ENCODE measurements at places on chromosomes 6 and 20.

GRCh38 chr6:80480421-80481157 is 374.1 kb downstream of the BCKDHB start:
- DNase-seq: no peak

GRCh38 chr20:32189691-32190615 is 17.6 kb downstream of the PLAGL2 start:
- DNase-seq: peak; percentile 22

DNA sequence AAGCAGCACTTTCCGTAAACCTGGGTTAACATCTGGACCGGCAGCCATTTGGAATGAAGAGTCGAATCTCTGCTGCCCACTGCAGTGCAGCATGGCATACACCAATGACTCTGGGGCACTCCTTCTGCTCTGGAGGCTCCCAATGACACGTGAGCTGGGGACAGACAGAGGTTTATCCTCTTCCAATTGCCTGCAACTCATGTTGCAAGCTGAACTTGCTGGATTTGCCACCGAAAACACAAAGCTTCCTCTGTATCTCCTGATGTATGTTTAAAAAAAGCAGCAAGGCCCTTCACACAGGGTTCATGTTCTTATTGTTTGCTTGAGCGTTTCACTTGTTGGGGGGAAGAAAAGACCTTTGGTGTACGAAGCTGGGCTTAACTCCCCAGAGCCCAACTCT is 10.8 kb downstream of the NCOA5 start:
- DNase-seq: no peak

DNA sequence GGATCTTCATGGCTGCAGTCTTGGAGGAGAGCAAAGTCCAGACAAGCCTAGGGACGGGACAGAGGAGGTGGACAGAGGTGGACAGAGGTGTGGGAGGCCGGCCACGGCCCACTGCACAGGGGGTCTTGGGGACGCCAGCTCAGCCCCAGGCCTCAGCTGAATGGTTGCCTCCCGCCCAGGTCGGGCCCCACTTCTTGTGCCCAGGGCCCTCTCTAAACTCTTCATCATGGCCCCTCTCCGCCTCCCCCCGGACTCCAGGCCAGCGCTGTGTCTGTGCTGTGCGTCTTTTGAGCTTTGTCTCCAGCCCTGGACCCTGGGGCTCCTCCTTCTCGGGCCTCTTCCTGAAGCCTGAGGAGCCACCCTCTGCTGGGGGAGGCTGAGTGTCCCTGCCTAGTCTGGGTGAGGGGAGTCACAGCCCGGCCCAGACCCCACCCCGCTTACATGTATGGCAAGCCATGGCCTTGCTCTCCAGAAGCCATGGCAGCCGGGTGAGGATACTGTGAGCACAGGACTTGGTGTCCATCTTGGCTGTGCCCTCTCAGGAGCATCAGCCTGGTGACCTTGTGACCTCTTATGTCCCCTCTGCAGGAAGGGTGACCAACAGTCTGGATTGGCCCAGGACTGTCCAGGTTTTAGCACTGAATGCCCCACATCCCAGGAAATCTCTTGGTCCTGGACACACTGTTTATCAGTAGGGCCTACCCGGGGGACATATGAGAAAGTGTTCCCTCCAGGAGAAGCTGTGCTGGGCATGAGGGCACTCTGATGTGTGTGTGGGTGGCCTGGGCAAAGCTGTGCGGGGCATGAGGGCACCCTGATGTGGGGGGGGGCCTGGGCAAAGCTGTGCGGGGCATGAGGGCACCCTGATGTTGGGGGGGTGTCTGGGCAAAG is 9.4 kb upstream of the NPBWR2 start:
- DNase-seq: no peak

GRCh38 chr20:56004007-56004406 is 1.3 kb downstream of the CBLN4 start:
- DNase-seq: no peak

GRCh38 chr6:7886132-7886531 is 24.5 kb downstream of the TXNDC5 start:
- no peak for DNase-seq

GRCh38 chr6:6661684-6662083 is 73.2 kb downstream of the LY86 start:
- no peak for DNase-seq

GRCh38 chr6:168638468-168639271 is 197.7 kb downstream of the SMOC2 start:
- DNase-seq: no peak

GRCh38 chr6:78400076-78400475 is 467.3 kb upstream of the IRAK1BP1 start:
- no peak for DNase-seq

- no peak for DNase-seq
These were observed 7.4 kb downstream of the SMOC2 start for GRCh38 chr6:168448243-168448855.

DNA sequence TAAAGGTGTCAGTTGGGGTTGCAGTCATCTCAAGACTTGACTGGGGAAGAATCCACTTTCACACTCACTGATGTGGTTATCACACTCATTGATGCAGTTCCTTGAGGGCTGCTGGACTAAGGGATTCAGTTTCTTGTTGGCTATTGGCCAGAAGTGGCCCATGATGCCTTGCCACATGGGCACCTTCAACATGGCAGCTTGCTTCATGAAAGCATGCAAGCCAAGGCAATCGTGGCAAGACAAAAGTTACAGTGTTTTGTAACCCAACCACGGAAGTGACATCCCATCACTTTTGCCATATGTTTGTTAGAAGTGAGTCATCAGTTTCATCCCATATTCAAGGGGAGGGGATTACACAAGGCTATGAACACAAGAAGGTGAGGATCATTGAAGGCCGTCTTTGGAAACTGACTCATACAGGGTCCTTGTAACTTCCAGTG is 3.8 kb upstream of the RANBP9 start:
- DNase-seq: no peak

DNA sequence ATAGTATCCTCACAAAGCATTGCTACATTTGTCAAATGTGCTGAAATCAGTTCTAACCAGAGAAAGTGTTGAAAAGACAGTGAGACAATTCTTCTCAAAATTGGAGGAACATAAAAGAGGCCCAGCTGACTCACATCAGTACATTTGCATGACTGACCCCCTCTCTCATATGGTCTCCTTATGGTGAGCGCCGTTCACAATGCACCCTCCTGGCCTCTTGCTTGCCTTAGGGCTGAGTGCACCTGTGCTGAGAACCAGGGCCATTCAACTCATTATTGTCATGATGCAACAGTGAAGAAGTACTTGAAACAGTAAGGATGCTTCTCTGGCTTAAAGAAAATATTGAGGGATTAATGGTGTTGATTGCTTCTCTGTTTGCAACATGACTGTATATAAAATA is 375.2 kb upstream of the AGPAT4 start:
- no peak for DNase-seq

- no peak for DNase-seq
These were observed 472.3 kb downstream of the MMUT start for GRCh38 chr6:48990739-48991138.

DNA sequence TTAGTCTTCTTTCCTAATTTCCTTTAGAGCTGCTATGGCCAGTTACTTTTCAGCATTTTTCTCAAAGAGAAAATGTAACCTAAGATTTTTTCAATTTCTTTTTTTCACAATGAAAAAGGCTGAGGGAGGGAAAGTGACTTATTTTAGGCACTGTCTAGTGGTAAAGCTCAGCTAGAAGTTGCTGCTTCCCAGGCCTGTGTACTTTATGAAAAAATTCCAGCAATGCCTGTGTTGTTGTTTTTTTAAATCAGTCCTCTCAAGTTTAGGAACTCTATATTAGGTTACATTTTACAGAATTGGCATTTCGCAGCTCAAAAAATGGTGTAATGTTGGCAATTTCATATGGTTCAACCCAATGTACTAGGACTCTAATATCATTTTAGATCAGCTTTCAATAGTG is 269.6 kb downstream of the ARID1B start:
- no peak for DNase-seq

- DNase-seq: no peak
These were observed 425.3 kb downstream of the KIF16B start for GRCh38 chr20:16147916-16148315.

GRCh38 chr6:34891296-34891695 is 2.2 kb downstream of the ANKS1A start:
- DNase-seq: no peak

GRCh38 chr6:6788394-6789032 is 200.0 kb downstream of the LY86 start:
- no peak for DNase-seq

DNA sequence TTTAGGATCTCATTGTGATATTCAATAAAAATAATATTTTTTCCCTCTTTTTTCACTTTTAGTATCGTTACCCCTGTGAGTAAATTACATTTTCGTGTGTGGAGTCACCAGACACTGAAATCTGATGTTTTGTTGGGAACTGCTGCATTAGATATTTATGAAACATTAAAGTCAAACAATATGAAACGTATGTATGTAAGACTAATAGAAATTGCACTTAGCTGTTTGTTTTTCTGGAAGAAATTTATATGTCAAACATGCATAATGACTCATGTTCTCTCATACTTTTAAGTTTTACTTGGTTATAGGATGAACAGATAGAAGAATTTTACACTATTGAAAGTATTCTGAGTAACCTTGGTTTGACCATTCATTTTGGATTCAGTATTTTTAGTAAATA is 49.4 kb downstream of the ITCH start:
- DNase-seq: no peak

DNA sequence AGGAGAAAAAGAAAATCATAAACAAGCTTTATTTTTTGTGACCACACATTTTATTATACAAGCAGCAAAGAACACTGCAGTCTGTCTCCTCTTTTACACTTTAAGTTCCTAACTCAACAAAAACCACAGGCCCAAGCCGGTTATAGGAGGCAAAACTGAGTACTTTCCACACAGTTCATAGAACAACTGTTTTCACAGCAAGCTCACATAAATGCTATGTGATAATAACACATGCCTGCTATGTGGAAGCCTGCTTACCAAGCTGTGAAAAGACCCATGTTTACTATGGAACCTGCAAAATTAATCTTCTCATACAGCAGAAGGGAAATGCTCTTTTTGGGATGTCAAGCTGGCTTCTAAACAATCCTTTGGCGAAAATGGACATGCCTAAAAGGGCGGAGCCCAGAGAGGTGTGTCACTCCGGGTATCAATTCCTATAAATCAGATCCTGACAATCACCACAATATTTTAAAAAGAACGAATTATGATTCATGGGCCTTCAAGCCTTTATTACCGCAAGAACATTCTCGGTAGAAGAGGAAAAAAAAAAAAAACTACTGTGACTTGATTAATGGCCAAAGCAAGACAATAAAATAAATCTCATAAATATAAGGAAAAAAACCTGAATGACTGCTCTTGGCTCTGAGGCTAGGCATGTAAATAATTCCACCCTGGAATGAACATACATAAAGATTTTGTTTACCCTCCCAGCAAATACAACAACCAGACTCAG is 2.6 kb downstream of the TRERF1 start:
- peak; percentile 33 for DNase-seq

- DNase-seq: no peak
These were observed 73.0 kb downstream of the SLX4IP start for GRCh38 chr20:10508060-10508459.

DNA sequence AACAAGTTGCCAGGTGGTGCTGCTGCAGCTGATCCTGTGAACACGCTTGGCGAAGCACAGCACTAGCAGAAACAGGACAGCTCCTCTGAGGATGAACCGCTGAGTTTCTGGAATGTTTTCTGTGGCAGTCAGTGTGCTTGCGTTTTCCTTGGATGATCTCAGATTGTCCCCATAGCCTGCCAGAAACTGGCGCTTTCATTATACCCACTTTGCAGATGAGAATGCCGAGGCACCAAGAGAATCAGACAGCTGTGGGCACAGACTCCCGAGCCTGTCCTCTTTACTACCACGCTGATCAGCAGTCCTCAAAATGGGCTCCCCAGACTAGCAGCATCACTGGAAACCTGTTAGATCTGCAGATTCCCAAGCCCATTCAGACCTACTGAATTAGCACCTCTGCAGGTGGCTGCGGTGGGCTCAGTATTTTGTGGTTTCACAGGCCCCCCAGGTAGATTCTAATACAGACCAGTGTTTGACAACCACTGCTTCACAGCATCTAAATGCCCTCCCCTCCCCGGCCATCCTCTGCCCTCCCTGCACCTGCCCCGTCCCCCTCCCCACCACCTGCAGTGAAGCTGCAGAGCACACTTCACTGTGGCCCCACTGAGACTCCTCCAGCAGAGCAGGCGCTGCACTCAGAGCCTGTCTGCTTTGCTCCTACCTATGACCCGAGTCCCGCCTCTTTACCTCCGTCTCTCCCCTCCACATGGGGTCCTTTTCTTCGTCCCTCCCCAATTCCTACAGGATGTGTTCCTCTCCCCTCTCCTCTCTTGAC is 29.6 kb downstream of the SPATA2 start:
- no peak for DNase-seq

DNA sequence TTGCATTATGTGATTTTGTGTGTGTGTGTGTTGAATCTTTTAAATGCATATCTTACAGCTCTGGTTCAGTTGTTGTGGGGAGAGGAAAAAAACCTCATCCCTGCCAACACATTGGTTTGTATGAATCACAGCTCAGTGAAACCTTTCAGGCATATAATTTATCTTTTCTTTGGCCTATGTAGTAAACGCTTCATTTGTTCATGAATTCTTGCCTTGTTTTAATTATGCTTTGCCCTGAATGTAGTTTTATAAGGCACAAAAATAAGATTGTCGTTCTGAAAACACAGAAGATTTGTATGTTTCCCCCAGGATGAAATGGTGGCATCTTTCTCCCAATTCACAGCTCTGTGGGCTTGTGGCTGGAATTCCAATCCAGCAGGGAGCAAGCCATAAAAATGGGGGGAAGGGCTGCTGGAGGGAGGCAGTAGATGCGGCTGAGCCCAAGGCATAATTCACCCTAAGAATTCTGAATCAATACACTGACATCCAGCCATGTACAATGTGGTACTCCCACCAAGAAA is 45.1 kb downstream of the BCAS1 start:
- DNase-seq: no peak

- DNase-seq: no peak
These were observed 37.5 kb downstream of the MAK start for GRCh38 chr6:10800810-10801209.

GRCh38 chr6:69974193-69974592 is 107.8 kb downstream of the COL19A1 start:
- no peak for DNase-seq

DNA sequence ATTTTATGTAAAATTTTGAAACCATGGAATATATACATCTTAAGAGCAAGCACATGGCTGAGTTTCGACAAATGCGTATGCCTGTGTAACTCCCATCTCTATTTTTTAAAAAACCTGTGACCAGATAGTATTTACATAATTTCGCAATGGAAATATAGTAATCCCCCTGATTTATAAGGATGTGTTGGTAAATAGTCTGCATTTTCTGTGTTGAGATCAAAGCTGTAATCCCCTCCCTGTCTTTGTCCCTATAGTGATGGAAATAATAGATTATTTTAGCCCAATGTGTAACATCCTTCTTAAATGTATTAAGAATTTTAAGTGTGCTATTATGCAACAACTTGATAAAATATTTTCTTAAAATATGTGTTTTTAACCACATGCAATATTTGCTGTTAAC is 267.3 kb downstream of the CDKAL1 start:
- no peak for DNase-seq

- no peak for DNase-seq
These were observed 113.3 kb downstream of the LINC00237 start for GRCh38 chr20:20992686-20993360.

All from CD4-positive, alpha-beta T cell treated with Interleukin-4 for 4 hours (primary cell).